Karpas-422 (cell line): ENCODE measurements at places on chromosomes 6 and 20.

- peak; percentile 78 for DNase-seq
- H3K36me3 ChIP-seq: no peaks in the 10 kb centered on the region
- H3K4me3 ChIP-seq: peak overlapping the region; percentile 52
- H3K4me1 ChIP-seq: peaks cover 33% of the 10 kb centered on the region
- no peak overlapping the region for H3K27ac ChIP-seq
Observed at GRCh38 chr20:19934792-19935491, 82.2 kb upstream of the NAA20 start.

GRCh38 chr20:44695674-44696300, 19.4 kb upstream of the CCN5 start:
- H3K4me3 ChIP-seq: no peak overlapping the region
- no peaks in the 10 kb centered on the region for H3K4me1 ChIP-seq
- H3K27me3 ChIP-seq: no peaks in the 10 kb centered on the region
- H3K36me3 ChIP-seq: no peaks in the 10 kb centered on the region
- DNase-seq: peak; percentile 7

GRCh38 chr6:111725446-111726112, 119.9 kb upstream of the TRAF3IP2 start:
- no peak for DNase-seq
- no peaks in the 10 kb centered on the region for H3K27me3 ChIP-seq
- peak overlapping the region; percentile 96 for H3K27ac ChIP-seq
- H3K4me3 ChIP-seq: peak overlapping the region; percentile 54; the same call in 1 of the 2 replicates
- H3K36me3 ChIP-seq: no peaks in the 10 kb centered on the region
- peaks cover 81% of the 10 kb centered on the region for H3K4me1 ChIP-seq

- H3K27me3 ChIP-seq: no peaks in the 10 kb centered on the region
- H3K4me3 ChIP-seq: no peak overlapping the region
- H3K4me1 ChIP-seq: peaks cover 62% of the 10 kb centered on the region
- H3K27ac ChIP-seq: no peak overlapping the region
- H3K36me3 ChIP-seq: no peaks in the 10 kb centered on the region
Observed at GRCh38 chr20:46324960-46325703, 16.8 kb upstream of the CDH22 start.

GRCh38 chr6:683742-684440, 9.0 kb downstream of the EXOC2 start:
- DNase-seq: peak; percentile 14
- no peak overlapping the region for H3K4me3 ChIP-seq
- H3K27ac ChIP-seq: no peak overlapping the region
- no peaks in the 10 kb centered on the region for H3K27me3 ChIP-seq
- H3K4me1 ChIP-seq: no peaks in the 10 kb centered on the region

GRCh38 chr6:1906609-1907008, 296.9 kb downstream of the FOXC1 start:
- no peaks in the 10 kb centered on the region for H3K27me3 ChIP-seq
- no peak for DNase-seq
- H3K4me3 ChIP-seq: no peak overlapping the region
- no peaks in the 10 kb centered on the region for H3K36me3 ChIP-seq
- no peaks in the 10 kb centered on the region for H3K4me1 ChIP-seq

- no peaks in the 10 kb centered on the region for H3K36me3 ChIP-seq
- H3K4me1 ChIP-seq: no peaks in the 10 kb centered on the region
- peak; percentile 75 for DNase-seq
- no peak overlapping the region for H3K27ac ChIP-seq
Observed at GRCh38 chr6:70310063-70310694, 7.3 kb upstream of the COL9A1 start.

DNA sequence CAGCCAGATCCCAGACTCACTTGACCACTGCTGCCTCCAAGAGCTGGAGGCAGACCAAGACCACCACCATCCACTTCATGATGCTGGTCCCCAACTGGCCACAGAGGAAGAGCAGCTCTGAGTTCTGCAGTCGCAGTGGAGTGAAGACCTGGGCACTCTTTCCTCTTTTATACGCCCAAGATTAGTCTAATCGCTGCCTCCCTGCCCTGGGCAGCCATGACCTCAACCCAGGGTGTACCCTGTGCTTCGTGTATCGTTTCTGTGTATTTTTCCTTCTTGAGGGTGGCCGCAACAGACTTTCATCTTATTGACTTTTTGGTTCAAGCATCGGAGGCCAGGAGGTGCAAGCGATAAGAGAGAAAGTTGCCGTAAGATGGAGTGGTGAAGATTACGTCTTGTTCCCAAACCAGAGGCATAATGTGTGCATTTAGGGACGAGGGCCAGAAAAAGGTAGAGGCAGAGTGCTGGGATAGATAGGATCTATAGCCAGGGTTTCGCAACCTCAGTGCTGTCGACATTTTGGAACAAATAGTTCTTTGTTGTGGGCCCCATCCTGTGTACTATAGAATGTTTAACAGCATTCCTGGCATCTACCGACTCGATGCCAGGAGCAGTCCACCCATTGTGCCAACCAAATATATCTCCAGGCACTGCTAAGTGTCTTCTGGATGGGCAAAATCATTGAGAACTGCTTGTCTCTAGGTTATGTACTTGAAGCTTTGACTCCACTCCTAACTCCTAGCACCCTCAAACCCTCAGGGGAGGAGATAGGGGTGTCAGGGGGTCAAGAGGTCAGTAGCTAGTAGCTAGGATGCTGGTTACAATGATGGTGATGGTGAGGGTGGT, at the start of gene PGC:
TSS of gene PGC (minus strand) at position 142 of the 846 bp plus-strand sequence. CDS start at position 79, 63 bp downstream.
- no peaks in the 10 kb centered on the region for H3K4me1 ChIP-seq
- no peak within 1 kb of the TSS for H3K27ac ChIP-seq
- no peak within 1 kb of the TSS for H3K4me3 ChIP-seq
- no peaks in the 10 kb centered on the region for H3K27me3 ChIP-seq
- no peaks in the 10 kb centered on the region for H3K36me3 ChIP-seq
- DNase-seq: no peak

GRCh38 chr6:17638212-17638715, 38.2 kb downstream of the FAM8A1 start:
- no peak for DNase-seq
- no peak overlapping the region for H3K27ac ChIP-seq
- no peaks in the 10 kb centered on the region for H3K27me3 ChIP-seq
